NCI-H345 (cell line): ENCODE measurements at places on chromosomes 11 and 22.

GRCh38 chr11:126891556-126892217, 108.9 kb downstream of the KIRREL3 start:
- no peak for DNase-seq

DNA sequence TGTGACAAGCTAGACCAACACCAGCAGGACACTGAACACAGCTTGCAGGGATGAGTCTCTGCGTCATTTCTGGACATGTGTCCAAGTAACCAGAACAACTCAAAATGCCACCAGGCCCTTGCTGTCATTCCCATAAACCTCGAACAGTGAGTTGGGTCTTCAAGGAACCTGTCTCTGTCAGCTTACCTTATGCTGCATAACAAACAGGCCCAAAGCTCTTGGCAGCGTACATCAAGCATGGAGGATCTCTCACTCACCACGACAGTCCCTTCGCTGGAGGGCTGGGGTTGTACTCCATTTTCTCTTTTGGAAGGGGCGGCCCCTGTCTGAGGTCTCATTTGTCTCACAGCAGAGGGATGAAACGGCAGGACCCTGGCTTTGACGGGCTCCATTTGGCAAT, 6.8 kb downstream of the CDKN1C start:
- DNase-seq: no peak

- DNase-seq: no peak
Observed at GRCh38 chr11:31199378-31199777, 170.2 kb downstream of the DCDC1 start.

GRCh38 chr11:124176925-124177715, 6.0 kb upstream of the OR10D3 start:
- no peak for DNase-seq

GRCh38 chr11:33910296-33910957, 18.6 kb upstream of the LMO2 start:
- no peak for DNase-seq

- DNase-seq: no peak
Observed at GRCh38 chr22:37607935-37608476, 628 bp upstream of the GGA1 start.

- DNase-seq: peak; percentile 70
Observed at GRCh38 chr22:49724893-49725489, 102.7 kb downstream of the BRD1 start.

DNA sequence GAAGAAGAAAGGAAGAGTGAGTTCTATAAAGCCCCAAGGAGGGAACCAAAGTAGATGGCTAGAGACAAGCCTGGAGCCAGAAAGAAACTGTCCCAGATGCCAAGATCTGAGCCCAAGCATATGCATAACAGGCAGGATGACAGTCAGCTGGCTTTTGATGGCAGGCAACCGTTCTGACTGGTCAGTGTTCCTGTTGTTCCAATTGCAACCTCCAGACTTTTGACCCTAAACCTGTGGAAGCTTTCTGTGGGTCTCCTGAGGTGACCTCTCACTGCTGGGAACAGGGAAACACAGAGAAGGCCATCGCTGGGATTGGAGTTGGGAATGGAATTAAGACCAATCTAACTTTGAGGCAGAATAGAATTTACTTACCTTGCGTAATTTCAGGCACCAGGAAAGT, 21.6 kb upstream of the NNMT start:
- DNase-seq: no peak
